Lung (tissue), 17 donors: ENCODE measurements at places on chromosomes 3 and 15. TPM values are rescaled to one million over a fixed set of nuclear protein-coding genes. Genes with fewer than 3 reads are reported as not detected.

DNA sequence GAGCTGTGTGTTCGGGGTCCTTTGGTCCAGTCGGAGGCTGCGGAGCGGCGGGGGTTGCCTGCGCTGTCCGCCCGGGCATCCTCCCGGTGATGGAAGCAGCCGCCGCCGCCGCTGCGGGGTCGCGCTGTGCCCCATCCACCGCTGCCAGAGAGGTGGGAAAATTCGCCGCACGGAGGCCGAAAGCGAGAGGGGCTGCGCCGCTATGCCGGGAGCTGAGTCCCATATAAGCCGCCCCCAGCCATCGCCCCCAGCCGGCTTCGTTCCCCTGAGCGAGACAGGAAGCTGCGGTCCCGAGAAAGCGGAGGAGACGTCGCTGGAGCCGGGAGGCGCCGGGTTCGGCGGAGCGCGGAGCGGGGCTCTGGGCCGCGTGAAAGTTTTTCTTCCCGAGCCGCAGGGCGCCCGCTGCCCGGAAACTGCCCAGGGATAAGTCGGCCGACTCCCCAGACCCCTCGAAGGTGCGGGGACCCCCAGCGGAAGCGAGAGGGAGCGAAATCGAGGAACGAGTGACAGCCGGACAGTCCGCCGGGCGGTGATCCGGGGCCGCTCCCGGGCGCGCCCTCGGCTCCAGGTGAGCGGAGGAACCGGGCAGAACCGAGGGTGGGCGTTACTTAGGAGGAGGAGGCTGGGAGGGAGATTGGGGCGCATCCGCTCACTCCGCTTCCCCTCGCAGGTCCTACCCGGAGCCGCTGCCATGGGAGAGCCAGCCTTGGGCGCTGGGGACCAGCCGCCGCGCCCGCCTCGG is 574 bp downstream of the CHST2 start:
- peak overlapping the region; percentile 58 for H3K4me3 ChIP-seq
- peaks cover 7% of the 10 kb centered on the region for H3K4me1 ChIP-seq
- peak overlapping the region; percentile 79 for H3K27ac ChIP-seq
- DNase-seq, result peak; percentile 31

GRCh38 chr3:123104550-123104949 is 37.7 kb downstream of the PDIA5 start:
- no peaks in the 10 kb centered on the region for H3K27me3 ChIP-seq
- H3K27ac ChIP-seq, result no peak overlapping the region
- H3K4me1 ChIP-seq, result peaks cover 4% of the 10 kb centered on the region
- no peak for DNase-seq

- H3K36me3 ChIP-seq, result no peaks in the 10 kb centered on the region
- H3K4me3 ChIP-seq, result no peak overlapping the region
- no peaks in the 10 kb centered on the region for H3K27me3 ChIP-seq
- no peak overlapping the region for H3K27ac ChIP-seq
- DNase-seq, result peak; percentile 63
Observed at GRCh38 chr3:152671446-152672319, 163.2 kb upstream of the P2RY1 start.

DNA sequence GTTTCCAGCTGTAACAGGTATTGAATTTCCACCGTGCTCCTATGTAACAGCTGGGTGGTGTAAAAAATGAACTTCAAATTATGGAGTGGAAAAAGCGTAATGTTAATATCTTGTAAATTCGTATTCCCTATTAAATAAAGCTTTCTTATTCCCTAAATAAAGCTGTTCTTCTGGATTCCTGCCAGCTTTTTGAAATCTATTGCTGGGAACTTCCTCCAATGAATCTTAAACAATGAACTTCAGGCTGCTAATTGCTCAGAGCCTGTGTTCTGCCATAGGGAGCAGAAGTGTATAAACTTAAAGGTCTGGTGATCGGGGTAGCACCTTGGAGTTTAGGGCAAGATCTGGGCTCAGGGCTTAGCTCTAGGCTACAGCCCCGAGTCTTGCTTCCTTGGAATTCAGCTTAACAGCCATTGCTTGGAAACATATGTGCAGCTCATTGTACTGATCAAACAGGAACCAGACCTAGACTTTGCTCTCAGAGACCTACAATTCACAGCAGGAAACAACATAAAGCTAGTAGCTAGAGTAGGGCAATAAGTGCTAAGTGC is 1.4 kb downstream of the ARL14 start:
- no peaks in the 10 kb centered on the region for H3K27me3 ChIP-seq
- peak; percentile 44 for DNase-seq
- H3K36me3 ChIP-seq, result no peaks in the 10 kb centered on the region

GRCh38 chr3:12265508-12265907 is 23.4 kb upstream of the PPARG start:
- DNase-seq, result no peak
- H3K4me1 ChIP-seq, result no peaks in the 10 kb centered on the region
- no peak overlapping the region for H3K4me3 ChIP-seq
- no peaks in the 10 kb centered on the region for H3K27me3 ChIP-seq

DNA sequence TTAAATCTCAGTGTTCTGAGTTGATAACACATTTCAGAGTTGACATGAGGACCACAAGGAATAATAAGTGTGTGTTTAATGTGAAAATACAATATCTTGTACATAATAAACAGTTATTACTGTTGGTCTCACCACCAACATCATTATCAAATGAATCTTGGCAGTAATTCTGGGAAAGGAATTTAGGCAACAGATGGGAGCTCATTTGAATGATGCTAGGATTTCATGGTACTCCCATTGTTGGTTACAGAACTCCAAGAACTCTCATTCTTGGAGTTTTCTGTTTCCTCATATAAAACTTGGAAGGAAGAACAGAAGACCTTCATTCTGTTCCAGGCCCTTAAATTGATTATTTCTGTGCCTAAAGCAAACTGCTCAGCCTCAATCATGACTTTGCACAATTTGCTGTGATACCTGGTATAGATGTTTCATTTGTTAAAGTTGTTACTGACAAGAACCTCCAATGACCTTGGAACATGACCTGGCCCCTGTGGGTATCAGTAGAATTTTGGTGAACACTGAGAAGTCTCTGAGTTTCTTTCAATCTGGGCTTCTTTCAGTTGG is 385.8 kb downstream of the LPP start:
- H3K4me3 ChIP-seq, result no peak overlapping the region
- no peak overlapping the region for H3K27ac ChIP-seq
- no peaks in the 10 kb centered on the region for H3K36me3 ChIP-seq
- no peaks in the 10 kb centered on the region for H3K4me1 ChIP-seq
- no peak for DNase-seq

- peak overlapping the region; percentile 79 for H3K4me3 ChIP-seq
- H3K36me3 ChIP-seq, result no peaks in the 10 kb centered on the region
- H3K27ac ChIP-seq, result peak overlapping the region; percentile 27
- H3K4me1 ChIP-seq, result peaks cover 4% of the 10 kb centered on the region
- H3K27me3 ChIP-seq, result peaks cover 9% of the 10 kb centered on the region
Observed at GRCh38 chr15:75347222-75348033, 589 bp downstream of the NEIL1 start.

WDR93 gene
- total RNA-seq, result 3.0 TPM

PPP1R14D gene
- total RNA-seq, result not detected

SLC24A5 gene
- not detected for total RNA-seq

NT5DC2 gene
- 32.7 TPM for total RNA-seq

FAM81A gene
- 2.4 TPM for total RNA-seq

RBP2 gene
- not detected for total RNA-seq
